Psoas muscle (tissue), 8 donors: ENCODE measurements at places on chromosomes 11 and 22. TPM values are rescaled to one million over a fixed set of nuclear protein-coding genes. Genes with fewer than 3 reads are reported as not detected.
A peak's percentile ranks its signal among the peaks of the same experiment; 100 is the strongest.

- DNase-seq, result no peak
- H3K27ac ChIP-seq, result no peak overlapping the region
- no peaks in the 10 kb centered on the region for H3K4me1 ChIP-seq
Measured at GRCh38 chr11:35261197-35261596, 122.2 kb downstream of the CD44 start.

DNA sequence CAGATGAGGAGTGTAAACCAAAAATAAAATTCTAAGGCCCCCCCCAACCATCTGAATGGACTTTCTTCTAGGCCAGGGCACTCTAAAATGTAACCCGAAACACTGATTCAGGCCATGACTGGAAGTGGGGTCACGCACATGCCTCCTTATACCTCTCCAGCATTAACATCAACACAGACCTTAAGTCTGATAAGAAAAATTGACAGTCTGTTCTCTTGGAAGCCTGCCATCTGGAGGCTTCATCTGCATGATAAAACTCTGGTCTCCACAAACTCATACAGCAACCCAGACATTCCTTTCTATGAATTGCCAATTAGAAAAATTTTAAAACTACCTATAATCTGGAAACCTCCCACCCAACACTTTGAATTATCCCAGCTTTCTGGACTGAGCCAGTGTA, 3.9 kb upstream of the SERGEF start:
- no peak overlapping the region for H3K27ac ChIP-seq
- no peaks in the 10 kb centered on the region for H3K27me3 ChIP-seq
- H3K36me3 ChIP-seq, result no peaks in the 10 kb centered on the region
- DNase-seq, result no peak

DNA sequence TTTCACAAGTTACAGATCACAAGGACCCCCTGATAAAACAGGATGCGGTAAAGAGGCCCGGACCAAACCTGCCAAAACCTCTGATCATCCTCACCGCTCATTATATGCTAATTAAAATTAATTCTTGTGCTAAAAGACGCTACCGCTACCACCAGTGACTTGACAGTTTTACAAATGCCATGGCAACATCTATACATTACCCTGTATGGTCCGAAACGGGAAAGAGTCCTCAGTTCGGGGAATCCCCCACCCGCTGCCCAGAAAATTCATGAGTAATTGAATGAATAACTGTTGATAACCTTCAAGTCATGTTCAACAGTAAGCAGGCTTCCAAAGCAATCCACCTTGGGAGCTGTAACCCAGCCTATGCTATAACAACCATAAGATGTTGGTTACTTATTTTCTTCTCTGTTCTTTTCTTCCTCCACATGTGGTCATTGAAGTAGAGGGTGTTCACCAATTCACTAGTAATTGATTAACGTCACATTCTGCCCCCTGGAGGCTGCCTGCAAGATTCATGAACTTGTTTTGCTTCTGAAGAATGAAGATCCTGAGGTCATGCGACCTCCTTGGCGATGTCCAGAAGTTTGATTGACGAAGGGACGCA, 20.6 kb downstream of the APOBEC3H start:
- H3K27me3 ChIP-seq, result peaks cover 49% of the 10 kb centered on the region
- no peaks in the 10 kb centered on the region for H3K4me1 ChIP-seq
- no peak overlapping the region for H3K27ac ChIP-seq
- DNase-seq, result peak; percentile 17

DNA sequence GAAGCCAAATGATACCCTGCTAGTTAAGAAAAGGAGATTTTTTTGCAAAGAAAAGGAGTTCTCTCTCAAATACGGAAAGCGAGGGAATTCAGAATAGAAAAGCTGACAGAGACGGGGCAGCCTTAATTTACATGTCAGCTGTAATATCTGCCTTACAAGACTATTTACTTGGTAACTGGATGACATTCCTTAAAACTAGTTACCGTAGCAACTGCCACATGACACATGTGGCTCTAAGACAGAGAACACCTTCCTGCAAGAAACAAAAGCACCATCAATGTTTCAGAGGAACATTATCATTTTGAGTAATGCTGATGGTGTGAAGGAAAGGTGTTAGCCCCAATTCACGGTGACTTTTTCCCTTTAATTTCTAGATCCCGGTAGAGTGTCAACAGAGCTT, 222.1 kb downstream of the LRRC4C start:
- no peaks in the 10 kb centered on the region for H3K36me3 ChIP-seq
- H3K27ac ChIP-seq, result no peak overlapping the region
- DNase-seq, result no peak

GRCh38 chr11:3894128-3894731, 38.8 kb downstream of the STIM1 start:
- H3K27ac ChIP-seq, result peak overlapping the region; percentile 77
- no peak overlapping the region for H3K4me3 ChIP-seq
- peak; percentile 69 for DNase-seq
- H3K36me3 ChIP-seq, result no peaks in the 10 kb centered on the region

DNA sequence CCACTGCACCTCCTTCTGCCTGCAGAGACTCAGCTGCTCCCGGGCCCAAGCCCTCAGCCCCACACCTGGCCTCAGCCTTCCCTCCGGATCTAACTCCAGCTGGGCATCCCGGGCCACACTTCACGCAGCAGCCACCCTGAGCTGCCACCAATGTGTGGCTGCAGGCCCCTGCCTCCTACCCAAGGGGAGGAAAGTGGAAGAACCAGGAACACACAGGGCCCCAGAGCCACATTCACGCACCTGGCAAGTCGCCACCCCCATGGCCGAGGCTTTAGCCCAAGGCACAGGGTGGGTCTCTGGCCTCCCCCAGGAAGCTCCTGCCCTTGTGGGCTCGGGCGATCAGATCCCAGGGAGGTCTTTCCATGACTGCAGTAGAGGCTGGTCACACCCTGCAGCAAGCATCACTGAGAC, 345.6 kb downstream of the CTTN start:
- H3K36me3 ChIP-seq, result no peaks in the 10 kb centered on the region
- no peak overlapping the region for H3K27ac ChIP-seq
- H3K4me1 ChIP-seq, result no peaks in the 10 kb centered on the region
- DNase-seq, result no peak
- H3K4me3 ChIP-seq, result no peak overlapping the region

GRCh38 chr11:97722065-97722464, 1298.7 kb upstream of the CNTN5 start:
- no peaks in the 10 kb centered on the region for H3K27me3 ChIP-seq
- H3K4me1 ChIP-seq, result no peaks in the 10 kb centered on the region
- no peak for DNase-seq
- no peak overlapping the region for H3K27ac ChIP-seq
- H3K36me3 ChIP-seq, result no peaks in the 10 kb centered on the region
- no peak overlapping the region for H3K4me3 ChIP-seq

DNA sequence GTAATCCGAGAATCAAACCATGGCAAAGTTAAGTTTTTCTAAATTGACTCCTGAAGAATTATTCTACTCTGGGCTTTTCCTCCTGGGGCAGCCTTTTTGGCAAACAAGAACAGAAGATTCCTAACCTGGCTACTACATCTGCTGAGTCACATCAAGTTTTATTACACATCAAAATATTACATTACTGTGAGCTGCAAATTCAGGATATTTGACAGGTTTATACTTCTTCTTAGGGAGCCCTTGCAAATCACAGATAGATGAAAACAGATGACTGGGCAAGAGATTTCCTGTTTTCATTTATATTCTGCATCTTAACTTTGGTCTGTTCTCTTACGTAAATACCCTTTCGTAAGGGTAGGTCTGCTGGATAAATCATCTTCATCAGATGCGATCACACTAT, 23.6 kb downstream of the XRRA1 start:
- peaks cover 36% of the 10 kb centered on the region for H3K36me3 ChIP-seq
- H3K4me1 ChIP-seq, result no peaks in the 10 kb centered on the region
- H3K27me3 ChIP-seq, result no peaks in the 10 kb centered on the region
- no peak for DNase-seq
- no peak overlapping the region for H3K27ac ChIP-seq

The MTFP1 gene
- polyA plus RNA-seq, result 50.8 TPM
